Fibroblast of lung (primary cell): ENCODE measurements at places on chromosomes 2 and 18. TPM values are rescaled to one million over a fixed set of nuclear protein-coding genes. Genes with fewer than 3 reads are reported as not detected.
A peak's percentile ranks its signal among the peaks of the same experiment; 100 is the strongest.

Gene SP100
- 73.7 and 106 TPM in 2 replicates for polyA plus RNA-seq

Gene FAHD2A
- 22.1 and 25.7 TPM in 2 replicates for polyA plus RNA-seq

- no peak overlapping the region for H3K27ac ChIP-seq
- peak; percentile 77 for DNase-seq
- H3K36me3 ChIP-seq, result no peaks in the 10 kb centered on the region
- no peak overlapping the region for H3K4me3 ChIP-seq
- H3K4me1 ChIP-seq, result peaks cover 4% of the 10 kb centered on the region
Measured at GRCh38 chr2:96146881-96147592, 1.8 kb upstream of the DUSP2 start.

- H3K4me3 ChIP-seq, result no peak overlapping the region
- no peaks in the 10 kb centered on the region for H3K27me3 ChIP-seq
- no peaks in the 10 kb centered on the region for H3K4me1 ChIP-seq
- no peak overlapping the region for H3K27ac ChIP-seq
- DNase-seq, result no peak
Measured at GRCh38 chr2:88713408-88713807, 21.9 kb downstream of the RPIA start.
